ENCODE measurements at places on chromosomes 12 and 14.

DNA sequence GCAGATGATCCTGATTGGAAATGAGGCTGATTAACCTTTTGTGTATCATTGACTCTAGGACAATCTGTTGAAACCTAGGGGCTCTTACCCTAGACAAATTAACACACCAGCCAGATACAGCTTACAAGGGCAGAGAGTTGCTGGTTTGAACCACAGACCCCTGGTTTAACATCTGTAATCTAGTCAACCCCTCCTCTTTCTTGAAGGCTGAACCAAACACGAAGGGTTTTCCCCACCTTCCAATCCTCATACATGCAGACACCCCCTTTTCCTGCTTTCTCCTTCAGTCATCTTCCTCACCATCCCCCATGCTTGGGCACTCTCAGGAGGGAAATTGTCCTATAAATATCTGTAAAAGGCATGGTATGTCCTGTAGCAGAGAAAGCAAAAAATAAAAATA is 126.0 kb upstream of the HIF1A start:
- no peak for DNase-seq

DNA sequence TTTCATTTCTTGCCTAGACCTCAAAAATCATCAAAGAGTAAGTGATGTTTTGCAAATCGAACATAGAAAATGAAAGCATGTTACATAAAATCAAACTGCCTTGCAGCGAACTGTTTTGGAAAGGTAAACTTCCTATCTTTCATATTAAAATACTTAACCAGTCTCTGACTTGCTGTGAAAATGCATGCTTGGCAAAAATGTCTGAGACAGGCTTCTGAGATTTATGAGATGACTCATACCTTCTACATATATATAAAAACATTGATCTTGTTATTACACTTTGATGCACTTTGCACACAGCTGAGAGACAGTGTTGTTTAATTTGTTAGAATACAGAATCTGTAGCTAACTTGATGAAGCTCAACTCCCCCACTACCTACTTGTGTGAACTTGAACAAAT is 179.1 kb downstream of the KITLG start:
- DNase-seq: no peak

DNA sequence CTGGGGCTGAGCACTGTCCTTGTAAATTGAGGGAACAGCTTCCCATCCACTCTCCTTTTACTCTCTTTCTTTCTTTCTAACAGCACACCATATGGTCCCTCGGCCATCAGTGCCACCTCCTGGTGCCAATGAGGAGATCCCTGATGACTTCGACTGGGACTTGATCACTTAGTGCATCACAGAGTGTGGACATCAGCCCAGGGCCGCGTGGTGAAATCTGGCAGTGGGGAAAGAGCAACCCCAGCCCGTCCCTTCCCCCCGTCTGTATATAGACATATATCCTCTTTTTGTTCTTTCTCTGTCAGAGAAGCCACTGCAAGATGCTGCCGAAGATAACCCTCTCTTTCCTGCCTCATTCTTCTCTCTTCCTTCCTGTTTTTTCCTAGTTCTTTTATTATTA is 13.5 kb downstream of the C3AR1 start:
- DNase-seq: no peak

GRCh38 chr12:9588749-9589148 is 19.0 kb downstream of the KLRB1 start:
- no peak for DNase-seq

- no peak for DNase-seq
Observed at GRCh38 chr12:3016191-3016590, 57.0 kb downstream of the TEAD4 start.

GRCh38 chr12:132170094-132170636 is 25.9 kb downstream of the NOC4L start:
- no peak for DNase-seq

DNA sequence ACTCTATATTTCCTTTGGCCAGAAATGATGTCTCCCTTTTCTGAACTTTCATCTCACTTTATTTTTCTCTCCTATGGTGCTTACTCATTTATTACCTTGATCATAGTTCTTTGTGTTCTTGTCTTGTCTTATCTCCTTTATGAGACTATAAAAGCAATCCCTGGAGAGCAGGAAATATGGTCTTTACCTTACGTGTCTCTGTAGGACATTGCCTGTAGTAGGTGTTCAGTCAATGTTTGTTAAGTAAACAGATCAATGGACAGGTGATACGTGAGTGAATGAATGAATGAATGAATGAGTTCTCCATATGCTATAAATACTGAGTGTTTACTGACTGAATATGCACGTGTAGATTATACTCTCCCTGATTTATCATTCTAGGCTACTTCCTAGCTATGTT is 193.7 kb upstream of the HMGA2 start:
- DNase-seq: no peak

- peak; percentile 74 for DNase-seq
Observed at GRCh38 chr12:1605129-1606020, 11.0 kb upstream of the FBXL14 start.

GRCh38 chr12:15597125-15597830 is 191.9 kb downstream of the EPS8 start:
- DNase-seq: no peak

DNA sequence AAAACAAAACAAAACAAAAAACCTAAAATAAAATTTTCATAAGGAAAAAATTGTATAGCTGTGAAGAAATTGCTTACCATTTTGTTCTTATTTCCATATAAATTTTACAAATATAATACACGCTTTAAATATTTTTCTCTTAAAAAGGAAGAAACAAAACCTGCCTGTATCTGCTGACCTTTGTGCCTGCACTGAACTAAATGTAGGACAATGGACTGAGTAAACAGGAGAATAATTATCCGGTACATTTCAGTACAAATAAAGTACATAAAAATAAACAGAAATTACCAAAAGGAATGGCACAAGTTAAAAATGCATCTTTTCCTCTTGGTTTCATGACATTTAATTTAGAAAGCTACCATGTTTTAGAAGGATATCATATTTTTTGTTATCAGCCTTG is 112.3 kb downstream of the DNAI7 start:
- DNase-seq: no peak

GRCh38 chr12:114344303-114344663 is 61.7 kb downstream of the TBX5 start:
- no peak for DNase-seq

DNA sequence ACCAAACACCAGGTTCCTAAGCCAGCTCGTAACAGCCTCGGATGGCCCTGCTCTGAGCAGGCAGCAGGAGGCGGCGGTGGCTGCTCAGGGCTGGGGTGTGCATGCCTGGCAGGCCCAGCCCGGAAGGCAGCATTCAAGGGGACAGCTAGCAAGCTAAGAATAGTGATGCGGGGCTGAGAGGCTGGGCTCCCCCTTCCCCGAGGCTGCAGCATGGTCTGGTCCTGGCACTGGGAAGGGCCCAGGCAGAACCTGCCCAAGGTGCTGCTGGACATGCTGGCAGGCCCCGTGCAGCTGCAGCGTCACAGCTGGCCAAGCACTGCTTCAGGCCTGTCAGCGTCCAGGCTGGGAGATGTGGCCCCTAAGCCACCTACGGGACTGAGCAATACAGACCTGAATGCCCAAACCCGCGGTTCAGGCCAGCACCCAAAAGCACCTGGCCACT is 26.4 kb upstream of the NUDT14 start:
- peak; percentile 12 for DNase-seq

- DNase-seq: no peak
Observed at GRCh38 chr14:34355584-34356263, 106.3 kb downstream of the SPTSSA start.

- DNase-seq: no peak
Observed at GRCh38 chr12:115632308-115632707, 645.2 kb downstream of the MED13L start.

DNA sequence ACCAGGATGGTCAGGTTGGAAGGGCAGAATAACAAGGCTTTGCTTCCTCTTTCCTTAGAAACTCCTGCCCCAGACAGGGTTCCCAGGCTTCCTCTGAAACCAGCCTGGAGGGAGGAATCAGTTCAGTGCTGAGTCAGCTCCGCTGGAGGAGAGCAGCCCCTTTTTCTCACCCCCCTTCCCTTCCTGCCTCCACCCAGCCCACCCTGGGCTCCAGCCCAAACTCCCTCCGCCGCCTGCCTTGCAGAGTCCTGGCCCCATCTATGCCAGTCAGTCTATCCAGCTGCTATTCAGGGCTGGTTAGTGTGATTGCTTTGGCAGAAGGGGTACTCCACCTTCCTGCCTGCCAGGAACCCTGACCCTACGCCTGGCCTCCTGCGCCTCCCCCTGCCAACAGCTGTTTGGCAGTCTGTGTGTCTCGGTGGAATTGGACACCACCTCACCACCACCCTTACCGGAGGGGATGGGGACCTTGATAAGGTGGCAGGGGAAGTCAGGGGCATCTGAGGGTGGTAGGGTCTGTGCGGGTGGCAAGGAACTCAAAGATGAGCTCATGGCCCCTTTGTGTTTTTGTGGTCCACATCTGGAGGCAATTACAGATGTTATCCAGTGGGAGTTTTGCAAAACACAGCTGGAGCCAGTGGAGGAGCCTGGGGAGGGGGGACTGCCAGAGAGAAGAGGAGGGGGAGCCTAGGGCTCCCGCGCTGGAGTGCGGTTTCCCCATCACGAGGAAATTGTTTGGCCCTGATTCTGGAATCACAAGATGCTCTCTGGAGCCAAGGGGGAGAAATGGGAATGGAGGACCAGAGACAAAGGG is 12.2 kb downstream of the MMP14 start:
- DNase-seq: no peak

GRCh38 chr14:100873096-100873482 is 30.4 kb downstream of the RTL1 start:
- DNase-seq: no peak

DNA sequence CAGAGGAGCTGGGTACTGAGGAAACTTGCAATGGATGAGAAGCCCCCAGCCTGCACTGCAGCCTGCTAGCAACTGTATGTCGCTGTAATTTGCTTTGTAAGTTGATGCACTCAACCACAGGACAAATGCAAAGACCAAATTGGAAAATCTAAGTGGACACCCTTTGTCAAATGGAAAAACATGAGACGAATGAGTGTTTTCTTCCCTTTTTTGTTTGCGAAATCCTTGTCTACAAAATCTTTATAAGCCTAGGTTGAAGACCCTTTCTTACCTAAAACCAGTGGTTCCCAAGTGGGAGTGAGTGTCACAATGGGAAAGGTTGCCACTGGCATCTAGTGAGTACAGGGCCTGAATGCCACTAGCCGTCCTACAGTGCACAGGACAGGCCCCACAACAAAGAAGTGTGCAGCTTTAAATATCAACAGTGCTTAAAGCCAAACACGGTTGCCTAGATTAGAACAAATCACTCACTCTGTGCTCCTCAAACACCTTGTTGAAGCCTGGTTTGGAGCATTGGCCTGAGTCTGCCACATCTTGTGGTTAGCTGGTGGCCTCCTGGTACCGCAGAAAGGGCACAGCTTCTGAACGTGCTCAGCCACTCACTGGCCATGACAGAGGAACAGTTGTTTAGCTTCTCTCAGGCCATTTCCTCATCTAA is 7.6 kb upstream of the VASH1 start:
- DNase-seq: no peak

DNA sequence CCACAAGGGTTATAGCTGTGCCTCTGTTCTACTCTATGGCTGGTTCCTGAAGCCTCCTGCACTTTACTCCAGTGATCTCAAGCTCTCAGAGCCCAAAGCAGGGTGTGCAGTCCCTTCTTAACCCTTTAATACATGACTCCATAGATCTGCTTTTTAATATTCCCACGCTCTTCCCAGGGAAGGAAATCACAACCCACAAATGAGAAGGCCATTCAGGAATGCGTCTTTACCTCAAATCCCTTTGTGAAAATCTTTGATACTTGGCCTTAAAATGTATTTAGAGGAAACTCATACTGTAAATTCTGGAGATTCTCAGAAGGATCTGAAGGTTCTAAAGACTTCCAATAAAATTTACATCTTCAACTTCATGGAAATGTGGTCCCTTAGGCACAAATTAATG is 17.0 kb downstream of the NID2 start:
- DNase-seq: no peak

- DNase-seq: no peak
Observed at GRCh38 chr12:108858311-108859074, 1.1 kb upstream of the SSH1 start.

GRCh38 chr12:40104461-40105264 is 1.2 kb downstream of the SLC2A13 start:
- DNase-seq: peak; percentile 30

DNA sequence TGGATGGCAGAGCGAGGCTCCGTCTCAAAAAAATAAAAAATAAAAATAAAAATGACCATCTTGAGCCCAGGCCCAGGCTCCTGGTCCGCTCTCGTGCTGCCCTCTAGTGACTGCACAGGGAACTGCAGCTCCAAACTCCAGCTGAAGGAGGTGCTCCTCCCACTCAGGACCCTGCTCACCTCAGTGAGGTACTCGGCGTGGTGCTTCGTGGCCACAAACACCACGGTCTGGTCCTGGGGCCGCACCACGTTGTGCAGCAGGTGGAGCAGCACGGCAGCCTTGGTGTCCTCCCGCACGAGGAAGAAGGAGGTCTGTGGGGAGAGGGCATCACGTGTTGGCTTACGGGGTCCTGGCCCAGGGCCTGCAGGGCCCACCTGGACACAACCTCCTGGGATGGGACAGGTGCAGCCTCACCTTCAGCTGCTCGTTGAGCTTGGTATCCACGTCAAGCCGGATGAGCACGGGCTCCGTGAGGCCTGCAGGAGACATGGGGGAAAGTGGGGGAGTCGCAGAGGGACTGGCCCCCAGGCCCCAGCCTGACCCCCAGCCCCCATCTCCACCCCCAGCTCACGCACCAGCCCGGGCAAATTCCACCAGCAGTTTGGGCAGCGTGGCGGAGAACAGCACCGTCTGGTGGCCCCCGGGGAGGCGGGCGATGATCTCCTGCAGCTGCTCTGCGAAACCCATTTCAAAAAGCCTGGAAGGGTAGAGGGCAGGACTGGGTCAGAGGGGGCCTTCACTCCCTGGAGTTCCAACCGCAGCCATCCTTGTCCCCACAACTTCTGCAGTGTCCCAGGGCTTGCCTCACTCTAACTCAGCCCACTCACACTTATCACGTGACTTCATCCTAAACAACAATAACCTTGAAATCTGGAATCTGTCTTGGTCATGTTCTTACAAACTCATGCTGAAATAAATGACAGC is 10.6 kb downstream of the DDX54 start:
- peak; percentile 15 for DNase-seq

DNA sequence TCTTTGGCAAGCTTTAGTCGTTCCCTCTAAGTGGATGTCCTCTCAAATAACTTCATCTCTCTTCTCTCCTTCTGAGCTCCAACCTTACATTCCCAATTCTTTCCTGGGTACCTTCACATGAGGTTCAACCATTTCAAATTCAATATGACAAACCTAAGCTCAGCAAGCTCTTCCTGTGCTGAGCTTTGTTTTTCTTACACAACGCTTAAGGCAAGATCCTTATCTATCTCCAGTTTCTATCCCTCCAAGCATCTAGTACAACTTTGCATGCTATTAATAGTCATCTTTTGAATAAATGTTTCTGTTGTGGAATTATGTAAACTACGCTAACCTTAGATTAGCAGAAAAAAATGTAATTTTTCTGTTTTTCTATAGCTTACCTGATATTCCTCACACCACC is 63.7 kb upstream of the IFNG-AS1 start:
- DNase-seq: no peak

GRCh38 chr14:89672636-89673511 is 255.8 kb upstream of the FOXN3 start:
- DNase-seq: no peak

Measured in COR-L47 (cell line).